Fibroblast of skin of right quadriceps (primary cell): ENCODE measurements at places on chromosomes 1 and 21.

GRCh38 chr1:99110140-99111041, 105.7 kb upstream of the PLPPR5 start:
- DNase-seq = no peak

DNA sequence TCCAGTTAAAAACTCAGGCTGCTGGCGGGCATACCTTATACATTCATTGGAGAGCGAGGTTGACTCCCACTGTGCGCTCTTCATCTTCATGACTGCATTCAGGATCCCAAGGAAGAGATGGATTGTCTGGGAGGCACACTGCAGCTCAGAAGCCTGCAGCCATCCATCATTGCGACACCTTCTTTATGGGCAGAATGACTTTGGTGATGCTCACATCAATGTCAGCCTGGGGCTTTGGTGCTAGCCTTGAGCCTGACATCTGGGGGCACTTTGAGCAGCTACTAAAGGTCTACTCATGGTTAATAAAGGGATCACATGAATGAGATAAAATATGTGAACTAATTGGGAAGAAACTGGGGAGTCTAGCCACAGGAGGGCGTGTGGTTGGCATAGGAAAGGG, 229.3 kb downstream of the PRDM2 start:
- no peak for DNase-seq

DNA sequence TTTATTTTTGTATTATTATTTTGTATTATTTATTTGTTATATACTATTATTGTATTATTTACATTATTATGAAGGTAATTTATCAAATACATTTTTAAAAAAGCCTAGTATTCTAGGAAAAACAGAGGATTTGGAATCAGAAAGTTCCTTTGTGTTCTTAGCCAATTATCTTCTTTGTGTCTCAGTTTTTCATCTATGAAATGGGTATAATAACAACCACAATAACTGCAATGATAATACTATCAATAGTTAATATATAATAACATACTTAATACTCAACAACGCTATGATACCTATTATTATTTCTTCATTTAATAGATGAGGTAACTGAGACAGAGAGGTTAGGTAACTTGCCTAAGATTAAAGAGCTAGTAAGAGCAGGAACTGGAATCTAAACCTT, 80.4 kb upstream of the GNG4 start:
- DNase-seq = no peak

GRCh38 chr1:154318386-154318785, 2.5 kb upstream of the AQP10 start:
- no peak for DNase-seq

DNA sequence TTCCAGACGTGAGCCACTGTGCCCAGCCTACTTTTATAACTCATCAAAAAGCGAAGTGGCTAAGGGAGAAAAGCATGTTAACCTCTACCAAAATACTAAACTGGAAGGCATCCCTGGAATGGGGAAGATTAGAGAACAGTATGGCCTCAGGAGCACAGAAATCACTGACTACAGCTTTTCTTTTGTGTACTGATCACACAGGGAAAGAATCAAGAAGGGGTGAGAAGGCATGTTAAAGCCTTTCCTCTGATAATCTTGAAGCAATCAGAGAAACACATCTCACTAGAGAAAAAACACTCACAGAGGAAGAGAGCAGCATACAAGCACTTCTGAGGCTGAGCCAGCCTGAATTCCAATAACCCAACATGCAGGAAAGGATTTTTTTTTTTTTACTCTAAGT, 10.7 kb downstream of the PCAT6 start:
- peak; percentile 51 for DNase-seq

- DNase-seq = no peak
These were observed 226.3 kb downstream of the SETD4 start for GRCh38 chr21:35833991-35834390.

GRCh38 chr1:22114083-22115012, 28.5 kb downstream of the WNT4 start:
- DNase-seq = peak; percentile 79

DNA sequence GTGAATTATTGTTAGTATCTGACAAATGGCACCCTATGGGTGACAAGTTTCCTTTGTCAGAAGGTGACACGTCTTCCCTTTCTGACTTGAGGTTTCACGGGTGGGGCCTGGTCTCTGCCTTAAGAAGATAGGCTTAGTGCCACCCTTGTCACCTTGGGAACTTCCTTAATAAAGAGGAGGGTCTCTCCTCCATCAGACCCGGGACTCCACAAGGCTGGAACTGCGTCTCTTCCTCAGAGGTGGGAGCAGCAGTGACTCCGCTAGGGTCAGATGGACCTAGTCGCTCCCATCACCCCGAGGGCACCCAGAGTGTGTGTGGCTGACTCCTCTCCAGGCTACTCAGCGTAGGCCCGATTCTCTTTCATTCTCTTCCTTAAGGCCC, 774 bp upstream of the WDTC1 start:
- DNase-seq = no peak

GRCh38 chr1:31568895-31569595, 7.3 kb upstream of the TINAGL1 start:
- DNase-seq = no peak

DNA sequence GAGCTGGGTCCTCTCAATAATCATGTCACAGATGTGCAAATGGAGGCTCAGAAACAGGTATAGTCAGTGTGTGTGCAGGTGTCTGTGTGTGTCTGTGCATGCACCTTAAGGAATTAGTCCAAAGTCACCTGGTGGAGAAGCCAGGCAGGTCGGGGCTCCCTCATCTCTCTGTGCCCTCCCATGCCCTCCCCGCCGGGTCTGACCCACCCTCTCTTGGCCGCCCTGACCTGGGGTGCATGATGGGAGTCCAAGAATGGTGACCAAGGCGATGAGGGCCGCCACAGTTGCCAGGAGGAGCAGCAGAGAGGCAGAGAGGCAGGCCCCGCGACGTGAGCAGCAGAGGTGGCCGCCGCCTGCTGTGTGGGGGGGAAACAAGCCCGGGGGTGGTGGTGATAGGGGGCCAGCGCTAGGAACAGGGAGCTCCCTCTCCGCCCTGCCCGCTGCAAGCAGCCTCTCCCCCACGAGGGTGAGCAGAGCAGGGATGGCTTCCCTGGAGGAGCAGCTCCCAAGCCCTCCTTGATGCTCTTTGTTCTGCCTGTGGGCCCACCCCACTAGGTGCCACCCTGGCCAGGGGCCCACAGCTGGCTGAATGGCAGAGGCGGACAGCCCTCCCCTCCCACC, 3.9 kb downstream of the LDLRAD1 start:
- no peak for DNase-seq

GRCh38 chr21:34967509-34968289, 81.4 kb downstream of the RUNX1 start:
- peak; percentile 47 for DNase-seq

- DNase-seq = no peak
These were observed 115.5 kb upstream of the IRF2BP2 start for GRCh38 chr1:234725177-234726132.
